Naive thymus-derived CD8-positive, alpha-beta T cell (primary cell): ENCODE measurements at places on chromosomes 7 and 10. TPM values are rescaled to one million over a fixed set of nuclear protein-coding genes. Genes with fewer than 3 reads are reported as not detected.

DNA sequence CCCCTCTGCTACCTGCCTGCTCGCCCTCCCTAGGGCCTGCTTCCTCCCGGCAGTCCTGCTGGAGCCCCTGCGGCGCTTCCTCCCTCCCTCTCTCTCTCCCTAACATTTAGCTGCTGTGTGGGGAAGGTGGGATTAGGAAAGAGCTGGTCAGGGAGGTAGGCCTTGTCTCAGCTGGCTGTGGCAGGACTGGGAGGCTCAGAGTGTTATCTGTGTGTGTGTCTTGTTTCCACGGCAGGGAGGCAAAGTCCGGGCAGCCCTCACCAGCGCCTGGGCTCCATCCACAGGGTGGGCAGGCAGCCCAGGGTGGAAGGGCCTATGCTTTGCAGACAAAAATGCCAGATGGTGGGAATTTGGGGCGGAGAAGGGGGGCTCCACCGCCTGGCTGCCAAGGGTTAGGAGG, 105.7 kb downstream of the RPS24 start:
- DNase-seq = no peak

DNA sequence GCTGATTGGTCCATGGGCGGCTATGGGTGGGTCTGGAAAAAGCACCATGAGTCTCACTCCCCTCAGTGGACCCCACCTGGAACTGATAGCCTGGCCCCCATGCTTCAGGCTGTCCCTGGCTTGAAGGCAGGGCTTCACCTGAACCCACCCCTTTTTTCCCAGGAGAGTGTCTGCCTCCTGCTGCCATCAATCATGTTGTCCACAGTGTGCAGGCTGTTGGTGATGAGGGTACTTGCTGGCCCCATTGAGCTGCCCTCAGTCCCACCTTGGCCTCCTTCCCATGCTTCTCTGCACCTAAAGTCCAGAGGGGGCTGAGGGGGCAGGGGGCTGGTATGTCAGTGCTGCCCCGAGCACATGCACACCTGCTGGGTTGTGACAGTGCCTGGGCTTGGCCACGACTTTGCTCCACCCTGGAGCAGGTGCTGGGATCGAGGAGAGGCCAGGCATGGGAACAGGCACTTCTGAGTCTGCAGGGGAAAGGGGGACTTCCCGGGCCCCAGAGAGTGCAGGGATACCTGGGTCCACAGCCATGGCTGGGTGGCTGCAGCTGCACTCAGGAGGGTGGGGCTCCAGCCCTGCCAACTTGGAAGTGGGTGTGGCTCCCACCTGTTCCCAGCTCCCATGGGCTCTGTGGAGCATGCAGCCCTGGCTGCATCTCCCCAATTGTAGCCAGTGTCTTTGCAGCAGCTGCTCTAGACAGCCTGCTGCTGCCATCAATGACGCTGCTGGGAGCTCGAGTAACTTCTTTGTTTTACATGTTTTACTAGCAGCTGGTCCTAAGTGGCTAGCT, 56.9 kb downstream of the ADK start:
- no peak for DNase-seq

- DNase-seq = no peak
These were observed 41.9 kb upstream of the CDK13 start for GRCh38 chr7:39908141-39908540.

- no peak for DNase-seq
These were observed 2.0 kb upstream of the CALD1 start for GRCh38 chr7:134777470-134777869.

COG5 gene
- 62.1 TPM for total RNA-seq

DNA sequence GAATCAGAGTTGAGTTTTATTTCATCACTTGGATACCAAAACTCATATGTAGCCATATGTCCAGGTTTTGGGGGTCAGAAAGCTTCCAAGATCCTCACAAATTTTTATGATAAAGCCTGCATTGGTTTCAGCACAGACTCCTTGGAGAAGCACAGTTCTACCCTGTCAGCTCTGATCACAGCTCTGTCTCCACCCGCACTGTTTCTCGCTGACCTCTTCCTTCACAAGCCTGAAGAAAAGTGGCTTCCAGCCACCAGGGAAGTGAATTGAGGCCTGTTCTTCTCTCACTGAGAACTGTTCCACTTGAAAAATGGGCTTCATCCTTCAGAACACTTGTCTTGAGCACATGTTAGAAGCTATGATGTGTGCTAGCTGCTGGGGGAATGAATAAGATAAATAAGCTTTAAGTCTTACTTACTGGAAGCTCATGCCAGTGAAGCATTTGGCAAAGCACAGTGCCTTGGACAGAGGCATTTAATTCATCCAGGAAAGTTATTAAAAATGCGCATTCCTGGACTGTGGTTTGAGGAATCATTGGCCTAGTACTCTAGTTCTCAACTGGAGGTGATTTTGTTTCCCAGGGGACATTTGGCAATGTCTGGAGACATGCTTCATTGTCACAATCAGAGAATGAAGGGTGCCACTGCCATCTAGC, 133.6 kb downstream of the BMPER start:
- no peak for DNase-seq

DNA sequence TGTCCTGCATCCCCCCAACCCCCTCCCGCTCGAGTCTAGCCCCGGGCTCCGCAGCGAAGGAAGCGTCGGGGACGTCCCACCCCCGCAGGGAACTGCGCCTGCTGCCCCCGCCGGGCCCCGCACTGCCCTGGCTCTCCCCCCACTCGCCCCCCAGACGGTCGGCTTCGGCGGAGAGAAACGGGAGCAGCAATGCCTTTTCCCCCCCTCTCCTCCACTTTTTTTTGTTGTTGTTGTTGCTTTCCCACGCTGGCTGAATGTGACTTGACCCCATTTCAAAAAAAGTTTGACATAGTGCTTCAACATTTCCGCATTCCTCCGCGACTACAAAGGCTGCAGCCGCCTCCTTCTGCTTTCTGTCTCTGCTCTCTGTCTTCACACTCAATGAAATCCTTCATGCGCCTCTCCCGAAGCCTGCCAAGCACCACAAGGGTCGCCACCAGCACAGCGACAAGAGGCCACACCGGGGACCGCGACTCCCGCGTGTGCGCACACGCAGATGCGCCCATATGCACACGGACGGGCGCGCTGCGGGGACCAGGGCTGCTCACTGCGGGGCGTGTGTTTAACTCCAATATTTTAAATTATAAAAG, 1.0 kb downstream of the CDK6 start:
- peak; percentile 31 for DNase-seq

GRCh38 chr10:107427016-107427415, 262.5 kb upstream of the SORCS1 start:
- no peak for DNase-seq

GPRIN2 gene
- total RNA-seq = not detected

BLNK gene
- 5.2 TPM for total RNA-seq

- no peak for DNase-seq
These were observed 9.9 kb downstream of the DCLRE1A start for GRCh38 chr10:113843972-113844485.

DNA sequence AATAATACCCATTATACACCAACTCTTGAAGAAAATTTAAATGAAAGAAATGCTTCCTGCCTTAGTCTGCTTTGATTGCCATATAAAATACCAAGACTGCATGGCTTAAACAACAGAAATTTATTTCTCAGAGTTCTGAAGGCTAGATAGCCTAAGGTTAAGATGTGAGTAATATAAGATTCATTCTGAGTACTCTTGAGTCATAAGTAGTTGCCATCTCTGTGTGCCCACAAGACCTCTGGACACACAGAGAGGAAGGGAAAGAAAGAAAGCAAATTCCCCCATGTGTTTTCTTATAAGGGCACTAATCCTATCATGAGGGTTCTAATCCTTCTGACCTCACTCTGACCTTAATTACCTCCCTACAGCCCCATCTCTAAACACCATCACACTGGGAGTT, 201.2 kb downstream of the PTN start:
- DNase-seq = no peak

GRCh38 chr10:32159264-32159663, 103.0 kb upstream of the KIF5B start:
- DNase-seq = no peak

DNA sequence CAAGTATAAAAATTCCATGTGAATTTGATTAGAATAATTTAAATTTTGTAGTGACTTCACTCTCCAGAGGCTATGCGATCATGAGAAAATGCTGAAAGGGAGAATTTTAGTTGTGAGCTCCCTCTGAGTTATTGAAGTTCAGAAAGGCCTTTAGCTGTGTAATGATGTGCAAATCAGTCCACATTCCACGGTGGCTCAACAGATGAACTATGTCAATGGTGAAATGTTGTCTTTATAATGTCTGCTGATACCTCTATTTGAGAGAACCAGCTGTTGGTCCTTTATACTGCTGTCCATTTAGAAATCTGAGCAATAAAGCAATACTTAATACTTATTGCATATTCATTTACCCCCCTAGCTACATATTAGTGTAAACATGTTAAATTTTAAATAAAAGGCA, 7.1 kb upstream of the ITGB8 start:
- DNase-seq = no peak
